Myocyte (in vitro differentiated cells): ENCODE measurements at places on chromosomes 7 and 10. TPM values are rescaled to one million over a fixed set of nuclear protein-coding genes. Genes with fewer than 3 reads are reported as not detected.
A peak's percentile ranks its signal among the peaks of the same experiment; 100 is the strongest.

The C10orf105 gene
- 0.03 TPM in 1 of 2 replicates, not detected in the other for total RNA-seq

The C10orf143 gene
- total RNA-seq = 0.52 and 0.96 TPM in 2 replicates

- no peak for DNase-seq
Observed at GRCh38 chr10:14703631-14704001, 71.1 kb downstream of the FAM107B start.

DNA sequence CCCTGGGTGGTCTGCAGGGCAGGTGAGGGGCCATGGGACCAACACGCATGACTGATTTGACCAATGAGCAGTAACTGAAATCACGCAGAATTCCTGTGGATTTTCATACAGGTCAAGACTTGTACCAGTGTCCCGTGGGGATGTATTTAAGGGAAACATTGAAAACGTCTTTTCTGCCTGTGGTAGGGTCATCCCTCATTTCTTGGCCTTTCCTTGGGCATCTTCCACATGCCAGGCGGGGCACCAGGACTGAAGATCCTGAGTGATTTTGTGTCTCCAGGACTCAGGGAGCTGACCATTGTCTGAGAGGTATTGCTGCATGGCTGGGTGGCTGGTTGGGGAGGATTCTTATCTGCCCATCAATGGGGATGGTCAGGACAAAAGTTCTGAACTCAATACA, 289.0 kb downstream of the GLRX3 start:
- DNase-seq = no peak

DNA sequence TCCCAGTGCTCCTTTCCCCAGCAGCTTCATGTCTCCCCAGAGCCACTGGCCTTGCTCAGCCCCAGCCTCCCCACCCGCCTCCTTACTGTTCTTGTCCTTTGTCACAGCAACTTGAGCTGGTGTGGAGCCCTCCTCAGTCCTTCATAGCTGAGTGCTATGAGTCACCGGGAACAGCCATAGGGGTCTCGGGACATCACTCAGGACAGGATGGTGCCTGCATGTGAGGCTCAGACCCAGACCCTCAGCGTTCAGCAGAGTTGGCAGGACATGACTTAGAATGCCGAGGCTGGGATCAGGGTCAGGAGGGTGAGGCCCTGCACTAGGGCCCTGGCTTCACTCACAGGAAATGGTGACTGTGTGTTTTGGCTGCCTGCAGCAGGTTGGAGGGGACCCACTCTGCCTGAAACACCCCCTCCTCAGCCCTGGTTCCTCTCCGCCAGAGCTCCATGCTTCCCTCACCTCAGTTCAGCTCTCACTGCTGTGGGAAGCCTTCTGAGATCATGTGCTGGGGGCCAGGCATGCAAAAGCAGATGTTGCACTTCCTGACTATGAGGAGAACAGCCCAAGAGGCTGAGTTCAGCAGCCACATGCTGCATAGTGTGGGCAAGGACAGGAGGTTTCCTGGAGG, 40.7 kb upstream of the GJD4 start:
- DNase-seq = peak; percentile 45

DNA sequence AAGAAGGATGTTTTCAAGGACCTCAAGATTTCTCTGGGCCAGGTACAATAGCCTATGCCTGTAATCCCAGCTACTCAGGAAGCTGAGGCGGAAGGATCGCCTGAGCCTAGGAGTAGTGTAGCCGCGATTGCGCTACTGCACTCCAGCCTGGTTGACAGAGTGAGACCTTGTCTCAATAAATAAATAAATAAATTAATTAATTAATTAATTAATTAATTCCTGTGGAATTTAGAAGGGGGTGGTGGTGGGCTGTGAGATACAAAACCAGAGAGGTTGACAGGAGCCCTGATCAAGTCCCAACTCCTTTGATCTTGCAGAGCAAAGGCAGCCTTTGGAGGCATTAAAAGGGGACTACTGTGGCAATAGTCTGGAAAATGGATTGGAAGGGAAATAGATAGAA, 39.3 kb upstream of the NRF1 start:
- no peak for DNase-seq

DNA sequence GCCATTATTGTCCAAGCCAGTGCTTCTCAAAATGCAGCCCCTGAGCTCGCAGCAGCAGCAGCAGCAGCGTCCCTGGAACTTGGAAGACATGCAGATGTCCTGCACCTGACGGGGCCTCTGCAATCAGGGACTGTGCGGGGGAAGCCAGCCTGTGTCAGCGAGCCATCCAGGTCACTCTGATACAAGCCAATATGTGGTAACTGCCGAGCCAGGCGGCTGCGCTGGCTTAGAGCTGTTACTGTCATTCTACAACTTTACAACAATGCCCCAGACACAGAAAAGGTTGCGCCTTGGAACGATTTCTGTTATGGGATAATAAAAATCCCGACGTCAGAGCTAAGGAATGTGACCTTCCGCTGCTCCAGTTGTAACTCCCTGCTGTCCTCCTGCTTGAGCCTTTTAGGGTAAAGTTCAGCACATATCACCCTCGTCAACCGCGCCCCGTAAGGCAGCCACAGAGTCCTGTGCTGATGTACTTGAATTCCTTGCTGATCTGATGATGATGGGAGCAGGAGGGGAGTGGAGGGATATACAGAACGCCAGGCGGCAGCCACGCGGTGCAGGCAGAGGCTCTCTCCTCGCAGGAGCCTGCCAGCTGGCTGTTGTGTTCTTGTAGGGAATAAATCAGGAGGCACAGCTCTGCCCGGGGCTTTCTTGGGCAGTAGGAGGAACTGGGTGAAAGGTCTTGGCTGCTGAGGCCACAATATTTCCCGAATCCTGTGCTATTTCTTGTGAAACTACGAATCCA, 20.0 kb upstream of the CRYGN start:
- peak; percentile 90 for DNase-seq

DNA sequence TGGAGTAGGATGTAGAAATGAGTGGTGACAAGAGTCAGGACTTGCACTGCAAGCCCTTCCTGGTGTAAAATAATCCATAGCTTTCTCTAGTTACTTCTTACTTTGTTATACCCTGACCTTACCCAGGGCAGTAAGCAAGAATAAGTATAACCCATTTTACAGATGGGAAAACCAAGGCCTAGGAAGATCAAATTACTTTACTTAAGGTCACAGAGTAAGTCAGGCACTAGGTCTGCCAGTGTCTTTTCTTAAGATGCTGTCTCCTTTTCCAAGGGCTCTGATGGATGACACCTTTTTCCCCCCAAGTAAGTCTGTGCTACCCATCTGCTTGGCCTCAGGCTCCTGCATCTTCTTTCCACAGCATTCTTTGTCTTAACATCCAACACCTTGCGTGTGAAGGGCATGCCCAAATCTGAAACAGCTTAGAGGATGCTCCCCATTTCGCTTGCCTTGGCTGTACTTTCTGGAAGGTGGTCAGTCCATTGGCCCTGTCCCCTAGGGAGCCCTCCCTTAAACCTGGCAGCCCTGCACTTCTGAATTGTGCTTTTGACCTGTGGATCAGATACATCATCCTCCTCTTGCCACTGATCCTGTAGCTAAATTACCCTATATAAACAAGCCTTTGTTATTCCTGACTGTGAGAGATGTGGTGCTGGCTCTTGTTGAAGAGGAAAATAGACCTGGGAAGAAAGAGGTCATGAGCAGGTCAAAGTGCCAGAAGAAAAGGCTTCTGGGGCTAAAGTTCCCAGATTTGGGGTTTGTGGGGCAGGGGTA, 168.6 kb downstream of the LRMDA start:
- DNase-seq = no peak

- DNase-seq = no peak
Observed at GRCh38 chr10:23201837-23202236, 9.7 kb downstream of the PTF1A start.

DNA sequence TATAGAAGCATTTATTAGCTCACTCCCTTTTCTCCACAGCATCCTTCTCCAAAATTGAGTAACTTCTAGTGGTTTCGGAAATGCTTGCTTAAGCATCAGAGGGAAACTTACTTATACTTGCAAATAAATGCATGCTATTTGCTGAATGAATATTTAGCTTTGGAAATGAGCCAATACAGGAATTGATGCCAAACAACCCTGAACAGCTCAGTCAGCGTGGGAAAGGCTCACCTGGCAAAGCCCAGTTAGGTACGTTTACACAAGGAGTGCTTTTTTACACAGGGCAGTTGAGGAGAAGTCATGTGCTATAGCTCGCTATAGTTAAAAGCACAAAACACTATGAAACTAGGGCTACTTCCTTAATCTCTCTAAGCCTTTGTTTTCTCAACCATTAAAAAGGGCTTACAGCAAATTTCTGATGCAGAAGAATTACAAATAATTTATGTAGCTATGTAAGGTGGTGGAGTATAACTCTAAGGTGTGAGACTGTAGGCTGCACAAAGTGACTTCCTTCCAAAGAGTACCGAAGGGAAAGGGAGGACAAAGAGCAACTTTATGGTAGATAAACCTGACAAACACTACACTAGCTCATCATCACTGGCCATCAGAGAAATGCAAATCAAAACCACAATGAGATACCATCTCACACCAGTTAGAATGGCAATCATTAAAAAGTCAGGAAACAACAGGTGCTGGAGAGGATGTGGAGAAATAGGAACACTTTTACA, 498.2 kb downstream of the PHTF2 start:
- DNase-seq = no peak

DNA sequence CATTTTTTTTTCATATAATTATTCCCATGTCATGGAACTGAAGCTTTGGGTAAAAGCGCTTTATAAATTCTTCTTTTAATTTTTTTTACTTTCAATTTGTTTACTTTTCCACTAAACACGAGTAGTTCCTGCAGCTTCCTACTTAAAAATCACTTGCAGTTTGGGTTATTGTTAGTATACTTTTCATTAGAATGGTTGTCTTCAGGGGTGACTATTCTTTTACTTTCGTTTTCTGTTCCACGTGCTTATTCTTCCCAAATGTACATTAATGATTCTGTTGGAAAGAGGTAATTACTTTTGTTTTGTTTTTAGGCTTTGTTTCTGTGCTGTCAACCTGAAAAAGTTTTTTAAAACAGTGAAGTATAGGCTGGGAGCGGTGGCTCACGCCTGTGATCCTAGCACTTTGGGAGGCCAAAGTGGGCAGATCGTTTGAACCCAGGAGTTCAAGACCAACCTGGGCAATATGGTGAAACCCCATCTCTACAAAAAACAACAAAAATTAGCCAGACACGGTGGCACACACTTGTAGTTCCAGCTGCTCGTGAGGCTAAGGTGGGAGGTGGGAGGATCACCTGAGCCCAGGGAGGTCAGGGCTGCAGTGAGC, 5.2 kb upstream of the CFAP69 start:
- DNase-seq = no peak

- DNase-seq = no peak
Observed at GRCh38 chr10:118955951-118956801, 73.3 kb upstream of the NANOS1 start.

- peak; percentile 11 for DNase-seq
Observed at GRCh38 chr10:76839276-76839675, 798.3 kb downstream of the KCNMA1 start.

- DNase-seq = no peak
Observed at GRCh38 chr7:11319491-11320274, 346.0 kb downstream of the PHF14 start.
